ENCODE measurements at places on chromosomes 4 and X. TPM values are rescaled to one million over a fixed set of nuclear protein-coding genes. Genes with fewer than 3 reads are reported as not detected.

- no peak overlapping the region for H3K4me3 ChIP-seq
- no peak for DNase-seq
- no peaks in the 10 kb centered on the region for H3K36me3 ChIP-seq
- H3K27ac ChIP-seq, result no peak overlapping the region
- H3K27me3 ChIP-seq, result no peaks in the 10 kb centered on the region
- H3K4me1 ChIP-seq, result no peaks in the 10 kb centered on the region
Measured at GRCh38 chr4:71841336-71841735, 57.5 kb upstream of the GC start.

DNA sequence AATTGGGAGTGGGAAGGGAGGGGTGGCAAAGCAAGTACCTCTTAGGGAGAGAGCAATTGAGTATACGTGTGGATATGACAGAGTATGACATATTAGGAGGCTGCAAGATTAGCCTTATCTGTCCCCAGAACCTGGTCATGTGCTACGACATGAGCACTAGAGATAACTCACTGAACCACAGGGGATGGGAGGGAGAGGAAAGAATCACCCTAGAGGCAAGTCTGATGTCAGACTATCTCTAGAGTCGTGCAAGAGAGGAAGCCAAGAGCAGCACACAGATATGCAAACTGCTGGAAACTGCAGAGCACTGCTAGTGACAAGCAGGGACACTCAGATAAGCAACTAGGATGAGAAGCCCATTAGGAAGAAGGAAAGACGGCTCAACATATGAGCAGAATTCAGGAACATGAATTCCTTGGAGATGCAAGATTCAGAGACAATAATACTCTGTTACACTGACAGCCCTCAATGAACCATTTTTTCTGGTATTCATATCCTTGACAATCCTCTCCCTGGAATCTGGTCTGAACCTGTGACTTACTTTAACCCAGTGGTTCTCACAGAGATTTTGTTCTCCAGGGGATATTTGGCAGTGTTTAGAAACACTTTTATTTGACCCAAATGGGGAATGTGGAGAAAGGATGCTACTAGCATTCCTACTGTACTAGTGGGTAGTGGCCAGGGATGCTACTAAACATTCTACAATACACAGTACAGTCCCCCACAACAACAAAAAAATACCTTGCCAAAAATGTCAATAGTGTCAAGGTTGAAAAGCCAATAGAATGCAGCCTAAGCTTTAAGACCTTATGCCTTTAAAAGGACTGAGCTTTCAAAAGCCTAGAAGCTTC is 84.0 kb upstream of the BMP2K start:
- peaks cover 11% of the 10 kb centered on the region for H3K4me1 ChIP-seq
- no peak for DNase-seq
- no peak overlapping the region for H3K4me3 ChIP-seq
- H3K27me3 ChIP-seq, result peaks cover 5% of the 10 kb centered on the region
- H3K36me3 ChIP-seq, result no peaks in the 10 kb centered on the region

GRCh38 chr4:152161676-152162330 is 374.1 kb downstream of the FBXW7 start:
- no peak overlapping the region for H3K4me3 ChIP-seq
- H3K4me1 ChIP-seq, result peaks cover 4% of the 10 kb centered on the region
- DNase-seq, result no peak
- peaks cover 6% of the 10 kb centered on the region for H3K27me3 ChIP-seq
- no peak overlapping the region for H3K27ac ChIP-seq

DNA sequence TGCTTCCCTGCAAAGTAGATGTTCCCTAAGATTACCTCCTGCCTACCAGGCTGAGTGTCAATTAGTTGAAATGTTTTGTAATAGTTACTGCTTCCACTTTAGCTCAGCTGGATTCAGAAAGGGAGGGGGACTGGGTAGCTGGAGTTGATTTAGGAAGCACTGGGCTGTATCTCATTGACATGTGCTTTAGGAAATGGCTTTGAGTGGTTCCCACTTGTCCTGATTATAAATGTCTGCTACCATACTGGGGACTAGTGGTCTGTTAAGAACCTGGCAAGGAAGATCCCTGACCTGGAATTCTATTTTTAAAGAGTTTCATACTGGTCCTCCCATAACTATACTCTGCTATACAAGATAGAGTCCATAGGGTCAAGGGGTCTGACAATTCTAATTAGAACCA is 363.9 kb upstream of the PPP1R2C start:
- H3K27ac ChIP-seq, result no peak overlapping the region
- H3K4me1 ChIP-seq, result no peaks in the 10 kb centered on the region
- no peak for DNase-seq
- no peak overlapping the region for H3K4me3 ChIP-seq
- H3K27me3 ChIP-seq, result no peaks in the 10 kb centered on the region
- H3K36me3 ChIP-seq, result no peaks in the 10 kb centered on the region

DNA sequence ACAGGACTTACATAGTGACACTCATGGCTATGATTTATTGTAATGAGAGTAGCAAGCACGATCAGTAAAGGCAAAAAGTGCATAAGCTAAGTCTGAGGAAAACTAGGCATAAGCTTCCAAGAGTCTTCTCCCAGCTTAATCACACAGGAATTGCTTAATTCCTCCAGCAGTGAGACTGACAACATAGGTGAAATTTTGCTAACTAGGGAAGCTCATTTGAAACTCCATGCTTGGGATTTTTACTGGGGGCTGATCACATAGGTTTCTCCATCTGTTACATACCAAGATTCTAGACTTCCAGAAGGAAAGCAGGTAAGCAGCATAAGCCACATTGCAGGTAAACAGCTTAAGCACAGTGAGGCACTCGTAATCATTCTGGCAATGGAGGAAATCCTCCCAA is 71.8 kb upstream of the FHDC1 start:
- H3K27ac ChIP-seq, result no peak overlapping the region
- DNase-seq, result no peak
- H3K27me3 ChIP-seq, result no peaks in the 10 kb centered on the region
- H3K4me3 ChIP-seq, result no peak overlapping the region

GRCh38 chr4:16896881-16897750 is 1.3 kb downstream of the LDB2 start:
- no peak overlapping the region for H3K4me3 ChIP-seq
- peaks cover 17% of the 10 kb centered on the region for H3K4me1 ChIP-seq
- DNase-seq, result no peak
- no peaks in the 10 kb centered on the region for H3K36me3 ChIP-seq

DNA sequence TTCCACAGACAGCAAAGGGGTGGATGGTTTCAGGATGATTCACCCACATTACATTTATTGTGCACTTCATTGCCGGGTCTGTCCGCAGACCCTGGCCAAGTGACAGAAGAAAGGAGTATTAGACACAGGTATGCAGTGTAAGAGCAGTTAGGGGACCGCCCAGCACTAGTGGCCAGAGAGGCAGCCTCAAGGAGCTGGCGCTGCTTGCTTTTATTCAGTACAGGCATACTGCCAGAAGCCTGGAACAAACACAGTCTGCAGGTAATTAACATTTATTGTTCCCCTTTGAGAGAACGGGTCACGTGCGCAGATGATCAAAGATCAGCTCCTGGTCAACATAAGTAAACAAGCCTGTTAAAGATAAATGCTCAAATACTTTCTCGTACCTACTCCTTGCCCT is 1639.0 kb upstream of the IGFBP7 start:
- no peaks in the 10 kb centered on the region for H3K36me3 ChIP-seq
- H3K4me1 ChIP-seq, result no peaks in the 10 kb centered on the region
- DNase-seq, result no peak
- no peak overlapping the region for H3K27ac ChIP-seq
- H3K4me3 ChIP-seq, result no peak overlapping the region
- H3K27me3 ChIP-seq, result no peaks in the 10 kb centered on the region

- no peaks in the 10 kb centered on the region for H3K36me3 ChIP-seq
- peaks cover 2% of the 10 kb centered on the region for H3K27me3 ChIP-seq
- no peak overlapping the region for H3K4me3 ChIP-seq
Measured at GRCh38 chrX:101091817-101092216, 6.2 kb upstream of the CENPI start.

DNA sequence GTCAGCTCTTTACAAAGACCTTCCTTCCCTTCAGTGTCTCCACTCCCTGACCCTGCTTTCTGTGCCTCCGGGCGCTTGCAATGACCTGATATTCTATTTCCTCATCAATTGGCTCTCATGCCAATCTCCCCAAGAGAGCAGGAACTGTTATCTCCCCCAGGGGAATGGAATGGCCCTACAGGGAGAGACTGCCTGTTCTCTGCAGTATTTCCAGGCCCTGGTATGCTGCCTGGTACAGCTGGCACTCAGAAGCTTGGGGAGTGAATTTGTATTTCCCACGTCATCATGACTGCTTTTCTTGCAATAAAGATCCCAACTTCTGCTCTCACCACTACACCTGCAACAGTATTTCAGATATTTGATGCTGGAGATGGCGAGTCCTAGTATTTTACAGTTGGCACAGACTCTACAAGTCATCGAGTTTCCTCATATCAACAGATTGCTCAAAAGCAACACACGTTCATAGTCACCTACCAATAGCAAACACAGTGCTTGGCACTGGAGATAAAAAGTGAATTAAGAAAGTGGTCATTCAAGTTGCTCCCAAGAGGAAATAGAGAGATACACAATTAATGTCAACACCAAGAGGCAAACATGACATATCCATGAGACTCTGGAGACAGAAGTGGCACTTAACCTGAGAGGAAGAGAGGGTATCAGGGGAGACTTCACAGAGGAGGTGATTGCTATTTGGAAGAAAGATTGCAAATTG is 90.5 kb upstream of the EGFL6 start:
- H3K27ac ChIP-seq, result no peak overlapping the region
- peaks cover 13% of the 10 kb centered on the region for H3K4me1 ChIP-seq
- no peak for DNase-seq

DNA sequence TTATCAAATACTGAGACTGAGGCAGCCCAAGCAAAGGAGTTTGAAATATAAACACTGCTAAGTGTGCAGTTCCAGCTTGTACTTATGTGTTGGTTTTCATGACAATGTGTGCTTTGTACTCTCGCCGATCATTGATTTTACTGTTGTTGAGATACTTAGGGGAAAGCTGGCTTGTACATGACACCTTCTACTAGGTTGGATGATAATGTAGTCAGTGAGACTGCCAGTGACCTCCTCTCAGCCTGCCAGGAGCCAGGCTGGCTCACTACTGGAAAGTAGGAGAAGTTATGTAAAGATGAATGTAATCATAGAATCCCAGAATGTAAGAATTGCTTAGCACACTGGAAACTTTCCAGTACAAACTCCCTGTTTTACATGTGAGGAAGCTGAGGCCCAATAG is 132.0 kb downstream of the AFF2 start:
- no peaks in the 10 kb centered on the region for H3K27me3 ChIP-seq
- no peak overlapping the region for H3K4me3 ChIP-seq
- H3K36me3 ChIP-seq, result no peaks in the 10 kb centered on the region
- no peak for DNase-seq
- no peak overlapping the region for H3K27ac ChIP-seq

- no peak for DNase-seq
- H3K27ac ChIP-seq, result no peak overlapping the region
- no peaks in the 10 kb centered on the region for H3K4me1 ChIP-seq
Measured at GRCh38 chr4:23533859-23534258, 356.0 kb downstream of the PPARGC1A start.

- no peak for DNase-seq
- no peaks in the 10 kb centered on the region for H3K4me1 ChIP-seq
- H3K27me3 ChIP-seq, result peaks cover 4% of the 10 kb centered on the region
Measured at GRCh38 chr4:110586131-110586850, 36.6 kb downstream of the PITX2 start.

GRCh38 chr4:5719350-5720055 is 8.5 kb downstream of the EVC start:
- no peak overlapping the region for H3K27ac ChIP-seq
- H3K4me1 ChIP-seq, result no peaks in the 10 kb centered on the region
- no peak for DNase-seq

GRCh38 chr4:123477711-123478209 is 81.2 kb downstream of the SPRY1 start:
- H3K27me3 ChIP-seq, result no peaks in the 10 kb centered on the region
- H3K4me3 ChIP-seq, result peak overlapping the region; percentile 65
- H3K4me1 ChIP-seq, result peaks cover 33% of the 10 kb centered on the region
- H3K36me3 ChIP-seq, result peaks cover 6% of the 10 kb centered on the region

Gene DCLK2
- not detected for total RNA-seq

Gene STPG2
- total RNA-seq, result not detected

Gene CT45A10
- not detected for total RNA-seq

Measured in activated naive CD8-positive, alpha-beta T cell treated with anti-CD3 and anti-CD28 coated beads, Interleukin-2, amount 10 ng/mL, durations not matched to agents 7 days and 5 days (primary cell).